ENCODE measurements at places on chromosomes 7 and 10.

- DNase-seq, result no peak
Observed at GRCh38 chr7:124379296-124379695, 346.4 kb upstream of the TMEM229A start.

DNA sequence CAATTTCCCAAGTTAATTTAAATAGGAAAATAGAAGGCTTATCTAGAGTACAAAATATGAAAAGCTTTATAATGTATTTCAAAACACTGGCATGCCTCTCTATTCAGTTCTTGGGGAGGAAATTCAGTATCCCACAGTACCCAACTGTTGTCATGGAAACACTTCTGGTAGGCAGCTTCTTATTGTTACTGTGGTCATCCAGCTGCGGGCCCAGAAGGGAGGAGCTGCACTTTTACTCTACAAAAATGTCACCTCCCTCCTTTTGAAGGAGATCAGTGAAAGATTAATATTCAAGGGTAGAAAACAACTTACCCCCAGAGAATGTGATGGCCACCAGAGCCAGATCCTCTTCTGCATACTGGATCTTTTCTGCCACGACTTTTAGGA, 202.8 kb downstream of the RAPGEF5 start:
- DNase-seq, result no peak

DNA sequence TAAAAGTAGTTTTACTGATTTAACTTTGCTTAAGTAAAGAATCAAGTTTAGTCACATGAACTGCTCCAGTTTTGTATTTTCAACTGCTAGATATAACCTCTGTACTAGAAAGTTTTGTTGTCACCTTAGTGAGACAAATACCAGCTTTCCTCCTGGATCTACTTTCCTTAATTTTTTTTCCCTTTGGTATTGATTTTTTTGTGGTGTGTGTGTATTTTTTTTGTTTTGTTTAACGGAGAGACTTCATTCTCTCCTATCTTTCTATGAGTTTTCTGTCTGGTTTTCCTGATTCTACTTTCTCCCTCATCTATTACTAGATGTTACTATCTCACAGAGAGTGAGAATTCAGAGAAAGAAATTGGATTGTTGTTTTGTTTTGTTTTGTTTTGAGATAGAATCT, 52.0 kb downstream of the TASOR2 start:
- DNase-seq, result no peak

DNA sequence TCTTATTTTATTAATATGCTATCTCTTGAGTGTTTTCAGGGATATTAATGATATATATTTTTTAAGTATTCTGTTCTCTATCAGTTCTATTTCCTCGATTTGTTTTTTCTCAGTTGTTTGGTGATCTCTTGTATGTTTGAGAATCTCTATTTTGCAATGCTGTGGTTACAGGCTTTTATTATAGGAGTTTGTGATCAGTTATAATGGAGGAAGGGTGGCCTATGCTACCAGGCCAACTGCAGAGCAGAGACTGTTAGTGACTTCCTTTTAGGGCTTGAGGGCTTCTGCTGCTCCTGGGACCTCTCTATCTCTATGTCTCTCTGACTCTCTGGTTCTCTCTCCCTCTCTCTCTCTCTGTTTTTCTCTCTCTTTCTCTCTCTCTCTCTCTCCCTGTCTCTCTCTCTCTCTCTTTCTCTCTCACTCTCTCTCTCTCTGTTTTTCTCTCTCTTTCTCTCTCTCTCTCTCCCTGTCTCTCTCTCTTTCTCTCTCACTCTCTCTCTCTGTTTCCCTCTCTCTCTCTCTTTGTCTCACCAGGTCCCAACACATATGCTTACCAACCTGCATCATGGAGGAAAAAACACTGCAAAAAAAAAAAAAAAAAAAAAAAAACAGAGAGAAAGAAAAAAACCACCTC, 69.4 kb upstream of the CAV2 start:
- no peak for DNase-seq

DNA sequence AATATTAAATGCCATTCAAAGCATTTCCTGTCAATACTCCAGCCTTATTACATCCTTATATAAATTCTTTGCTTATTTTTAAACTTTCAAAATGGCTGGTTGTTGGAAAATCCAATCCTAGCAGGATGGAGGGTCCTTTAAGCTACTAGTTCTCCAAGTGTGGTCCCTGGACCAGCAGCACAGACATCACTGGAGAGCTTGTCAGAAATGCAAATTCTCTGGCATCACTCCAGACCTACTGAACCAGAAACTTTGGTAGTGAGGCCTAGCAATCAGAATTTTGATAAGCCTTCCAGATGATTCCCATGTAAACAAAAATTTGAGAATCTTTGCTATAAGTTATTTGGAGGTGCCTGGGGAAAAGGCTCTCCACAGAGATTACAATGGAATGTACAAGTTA, 43.8 kb downstream of the CALCR start:
- DNase-seq, result no peak

- no peak for DNase-seq
Observed at GRCh38 chr7:85104432-85105205, 82.2 kb downstream of the SEMA3D start.

DNA sequence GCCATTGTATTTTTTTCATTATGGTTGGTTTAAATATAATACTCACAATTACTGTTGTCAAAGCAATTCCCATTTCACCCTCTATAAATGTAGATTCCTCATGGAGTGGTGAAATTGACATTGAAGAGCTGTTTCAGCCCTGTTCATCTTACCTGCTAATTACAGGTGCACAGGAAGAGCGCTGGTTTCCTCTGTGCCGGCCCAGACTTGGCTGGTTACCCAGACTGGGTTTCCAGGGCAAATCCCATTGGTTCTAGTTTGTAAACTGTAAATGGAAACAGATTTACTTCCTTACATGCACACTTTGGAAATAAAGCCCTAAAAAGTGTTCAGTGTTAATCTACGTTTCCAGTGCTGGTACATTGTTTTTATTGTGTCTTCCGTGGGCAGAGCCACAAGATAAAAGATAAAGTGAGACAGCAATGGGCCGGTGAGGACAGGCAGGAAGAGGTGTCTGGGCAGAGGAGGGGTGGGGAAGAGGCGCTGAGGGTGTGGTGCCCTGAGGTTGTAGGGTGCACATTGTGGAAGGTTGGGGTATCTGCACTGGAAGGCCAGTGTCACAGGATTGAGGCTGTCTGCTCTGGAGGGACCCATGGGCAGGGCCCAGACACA, 71.6 kb upstream of the ZPBP start:
- DNase-seq, result no peak

DNA sequence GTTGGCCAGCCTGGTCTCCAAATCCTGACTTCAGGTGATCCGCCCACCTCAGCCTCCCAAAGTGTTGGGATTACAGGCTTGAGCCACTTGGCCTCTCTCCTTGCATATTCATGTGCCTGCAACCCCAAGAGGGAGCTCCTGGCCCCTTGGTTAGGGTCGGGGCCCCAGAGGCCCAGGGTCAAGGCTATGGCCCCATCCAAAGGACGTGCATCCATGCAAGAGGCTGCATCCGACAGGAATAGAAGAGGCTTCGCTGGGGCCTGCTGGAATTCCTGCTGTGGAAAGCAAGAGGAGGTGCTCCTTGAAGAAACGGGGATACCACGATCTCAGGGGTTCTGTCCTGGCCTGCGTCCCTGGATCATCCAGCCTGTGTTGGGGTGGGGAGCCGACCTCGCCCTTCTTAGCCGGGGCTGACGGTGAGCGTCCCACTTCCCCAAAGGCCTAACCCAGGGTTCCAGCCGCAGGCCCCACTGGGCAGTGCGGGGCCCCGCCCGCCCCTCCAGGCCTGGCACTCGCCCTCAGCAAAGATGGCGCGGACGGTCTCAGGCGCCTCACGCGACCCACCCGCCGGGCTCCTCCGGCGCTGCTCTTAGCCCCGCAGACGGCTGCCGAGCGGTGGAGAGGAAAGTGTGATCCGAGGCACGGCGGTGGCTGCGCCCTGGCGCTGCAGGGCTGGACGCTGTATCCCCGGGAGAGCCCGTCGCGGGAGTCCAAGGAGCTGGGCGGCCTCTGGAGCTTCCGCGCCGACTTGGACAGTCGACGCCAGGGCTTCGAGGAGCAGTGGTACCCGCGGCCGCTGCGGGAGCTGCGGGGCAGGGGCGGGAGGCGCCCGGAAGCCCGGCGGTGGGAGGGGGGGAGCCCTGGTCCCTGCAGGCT, 54.7 kb downstream of the ZNF727 start:
- DNase-seq, result no peak

DNA sequence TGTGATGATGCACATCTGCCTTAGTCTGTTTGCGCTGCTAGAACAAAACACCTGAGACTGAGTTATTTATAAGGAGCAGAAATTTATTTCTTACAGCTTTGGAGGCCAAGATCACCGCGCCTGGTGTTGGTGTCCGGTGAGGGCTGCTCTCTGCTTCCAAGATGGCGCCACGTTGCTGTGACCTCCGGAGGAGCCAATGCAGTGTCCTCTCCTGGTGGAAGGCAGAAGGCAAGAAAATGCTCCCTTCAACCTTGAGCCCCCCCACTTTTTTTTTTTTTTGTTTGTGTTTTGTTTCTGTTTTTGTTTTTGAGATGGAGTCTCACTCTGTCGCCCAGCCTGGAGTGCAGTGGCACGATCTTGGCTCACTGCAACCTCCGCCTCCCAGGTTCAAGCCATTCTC, 16.0 kb upstream of the ACTR3B start:
- DNase-seq, result no peak

- no peak for DNase-seq
Observed at GRCh38 chr7:155861480-155861868, 49.2 kb upstream of the SHH start.

- no peak for DNase-seq
Observed at GRCh38 chr7:116461500-116461899, 38.0 kb upstream of the CAV2 start.

- no peak for DNase-seq
Observed at GRCh38 chr10:31876652-31877352, 51.8 kb downstream of the ARHGAP12 start.

GRCh38 chr10:132804785-132805426, 19.0 kb upstream of the NKX6-2 start:
- no peak for DNase-seq

DNA sequence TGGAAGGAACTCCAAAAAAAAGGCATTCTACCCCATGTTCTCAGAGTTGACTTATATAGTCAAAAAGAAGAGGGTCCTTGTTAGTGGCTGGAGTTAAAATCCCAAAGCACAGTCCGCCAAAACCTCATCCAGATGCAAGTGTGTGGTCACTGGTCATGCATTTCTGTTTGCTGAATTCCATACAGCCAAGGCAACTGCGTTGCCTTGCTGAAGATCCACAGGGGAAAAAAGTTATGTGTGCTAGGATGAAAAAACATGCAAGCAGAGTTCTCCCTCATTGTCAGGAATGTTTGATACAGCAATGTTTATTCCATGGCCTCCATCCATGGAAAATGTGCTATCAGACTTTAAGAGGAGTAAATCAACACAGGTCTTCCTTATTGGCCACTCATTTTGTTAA, 213.1 kb downstream of the CREB5 start:
- no peak for DNase-seq

- no peak for DNase-seq
Observed at GRCh38 chr10:59393349-59393748, 31.0 kb upstream of the FAM13C start.

DNA sequence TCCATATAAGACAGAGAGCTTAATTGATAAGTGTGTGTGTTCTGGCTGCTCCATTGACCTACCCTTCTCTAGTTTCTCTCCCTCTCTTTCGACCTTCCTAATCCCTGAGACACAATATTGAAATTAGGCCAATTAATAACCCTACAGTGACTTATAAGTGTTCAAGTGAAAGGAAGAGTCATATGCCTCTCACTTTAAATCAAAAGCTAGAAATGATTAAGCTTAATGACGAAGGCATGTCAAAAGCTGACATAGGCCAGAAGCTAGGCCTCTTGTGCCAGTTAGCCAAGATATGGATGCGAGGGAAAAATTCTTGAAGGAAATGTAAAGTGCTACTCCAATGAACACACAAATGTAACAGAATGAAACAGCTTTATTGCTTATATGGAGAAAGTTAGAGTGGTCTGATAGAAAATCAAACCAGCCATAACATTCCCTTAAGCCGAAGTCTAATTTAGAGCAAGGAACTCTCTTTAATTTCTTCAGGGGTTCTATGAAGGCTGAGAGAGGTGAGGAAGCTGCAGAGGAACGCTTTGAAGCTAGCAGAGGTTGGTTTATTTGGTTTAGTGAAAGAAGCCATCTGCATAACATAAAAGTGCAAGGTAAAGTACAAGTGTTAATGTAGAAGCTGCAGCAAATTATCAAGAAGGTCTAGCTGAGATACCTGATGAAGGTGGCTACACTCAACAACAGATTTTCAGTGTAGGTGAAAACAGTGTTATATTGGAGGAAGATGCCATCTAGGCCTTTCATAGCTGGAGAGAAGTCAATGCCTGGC, 53.8 kb downstream of the ST7 start:
- no peak for DNase-seq

- DNase-seq, result no peak
Observed at GRCh38 chr10:71621231-71622153, 98.1 kb downstream of the C10orf105 start.

DNA sequence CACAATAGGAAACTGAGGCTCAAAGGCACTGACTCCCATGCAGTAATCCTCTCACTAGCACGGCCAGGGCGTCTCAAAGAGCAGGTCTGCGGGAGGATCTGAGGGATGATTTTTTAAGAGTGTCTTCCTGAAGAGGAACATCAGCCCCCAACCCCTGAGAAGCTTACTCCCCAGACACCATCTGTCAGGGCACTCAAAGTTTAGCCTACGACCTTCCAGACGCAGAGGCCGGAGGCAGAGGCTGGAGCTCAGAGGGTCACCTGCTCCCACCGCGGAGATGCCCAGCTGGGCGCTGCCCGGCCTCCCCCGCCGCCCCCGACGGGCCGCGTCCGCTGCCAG, 1.7 kb downstream of the ZNF777 start:
- no peak for DNase-seq

DNA sequence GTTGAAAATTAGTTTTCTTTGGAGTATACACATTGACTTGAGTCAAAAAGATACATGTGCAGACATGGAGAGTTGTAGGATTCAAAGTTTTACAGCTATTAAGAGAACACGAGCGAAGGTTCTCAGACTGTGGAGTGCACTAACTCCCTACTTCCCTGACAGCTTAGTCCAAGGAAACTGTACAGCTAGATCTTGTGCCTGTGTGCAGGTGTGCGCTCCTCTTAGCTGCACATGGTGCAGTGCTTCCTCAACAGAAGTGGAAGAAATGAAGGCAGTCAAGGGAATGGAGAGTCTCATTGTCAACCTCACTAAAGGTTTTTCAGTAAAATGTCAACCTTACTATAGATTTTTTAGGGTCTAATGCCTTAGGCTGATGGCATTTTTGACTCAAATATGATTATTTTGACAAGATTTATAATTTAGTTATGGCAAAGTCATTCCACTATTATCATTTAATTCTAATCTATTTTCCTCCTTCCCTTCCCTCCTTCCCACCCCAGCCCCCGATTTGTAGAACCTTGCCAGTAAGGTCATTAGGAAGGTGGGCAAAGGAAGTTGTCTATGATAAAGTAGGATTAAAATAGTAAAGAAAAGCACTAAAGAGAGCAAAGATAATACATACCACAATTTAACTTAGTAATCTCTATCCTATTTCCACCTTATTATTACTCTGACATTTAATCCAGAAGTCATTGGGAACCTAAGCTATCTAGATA, 13.6 kb downstream of the PDK4 start:
- no peak for DNase-seq

DNA sequence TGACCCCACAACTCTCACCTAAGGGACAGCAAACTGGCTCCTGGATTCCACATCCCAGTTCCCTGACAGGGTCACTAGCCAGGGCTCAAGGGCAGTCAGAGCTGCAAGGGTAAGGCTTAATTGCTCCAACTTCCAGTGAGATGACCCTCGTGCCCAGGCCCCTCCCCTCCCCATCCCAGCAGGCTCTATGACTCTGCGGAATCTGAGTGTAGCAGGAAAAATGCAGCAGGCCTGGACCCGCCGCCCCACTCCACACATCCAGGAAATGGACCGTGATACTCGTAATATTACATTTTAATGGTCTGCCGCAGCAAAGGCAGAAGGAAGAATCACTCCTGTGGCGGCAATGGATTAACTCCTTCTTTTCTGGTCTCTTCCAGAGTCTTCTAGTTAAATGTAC, 91.7 kb upstream of the CHST15 start:
- DNase-seq, result no peak
